Activated naive CD4-positive, alpha-beta T cell treated with Interleukin-2 at 50 U/mL for 16 hours (primary cell): ENCODE measurements at places on chromosomes 12 and 14.

GRCh38 chr14:52094546-52095271 lies 25.9 kb upstream of the NID2 start:
- DNase-seq, result no peak

- no peak for DNase-seq
Observed at GRCh38 chr14:38168416-38168815, 39.3 kb upstream of the SSTR1 start.

- DNase-seq, result no peak
Observed at GRCh38 chr14:61386173-61386772, 64.9 kb downstream of the PRKCH start.

GRCh38 chr12:114726092-114726710 lies 42.2 kb upstream of the TBX3 start:
- DNase-seq, result no peak

- no peak for DNase-seq
Observed at GRCh38 chr14:96717116-96717515, 80.1 kb upstream of the VRK1 start.

GRCh38 chr12:103441437-103442181 lies 54.2 kb downstream of the C12orf42 start:
- DNase-seq, result peak; percentile 8

DNA sequence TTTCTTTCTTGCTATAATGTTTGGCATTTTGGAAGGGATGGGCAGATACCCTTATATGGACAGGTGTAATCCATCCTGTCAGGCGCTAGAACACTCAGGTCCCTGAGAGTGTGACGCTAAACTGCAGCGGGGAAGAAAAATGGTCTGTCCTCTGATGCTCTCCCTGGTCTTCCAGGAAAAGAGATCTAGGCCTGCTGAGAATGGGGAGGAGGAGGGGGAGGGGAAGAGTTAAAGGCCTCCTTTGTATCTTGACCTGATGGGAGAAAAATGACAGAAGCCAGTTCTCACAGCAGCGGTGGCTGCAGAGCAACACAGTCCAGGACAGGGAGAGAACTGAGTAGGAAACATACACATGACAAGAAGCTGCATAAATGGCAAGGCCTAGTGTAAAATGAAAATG lies 61.1 kb downstream of the RPS6KA5 start:
- DNase-seq, result no peak

GRCh38 chr14:35221462-35221861 lies 70.7 kb upstream of the PSMA6 start:
- no peak for DNase-seq

DNA sequence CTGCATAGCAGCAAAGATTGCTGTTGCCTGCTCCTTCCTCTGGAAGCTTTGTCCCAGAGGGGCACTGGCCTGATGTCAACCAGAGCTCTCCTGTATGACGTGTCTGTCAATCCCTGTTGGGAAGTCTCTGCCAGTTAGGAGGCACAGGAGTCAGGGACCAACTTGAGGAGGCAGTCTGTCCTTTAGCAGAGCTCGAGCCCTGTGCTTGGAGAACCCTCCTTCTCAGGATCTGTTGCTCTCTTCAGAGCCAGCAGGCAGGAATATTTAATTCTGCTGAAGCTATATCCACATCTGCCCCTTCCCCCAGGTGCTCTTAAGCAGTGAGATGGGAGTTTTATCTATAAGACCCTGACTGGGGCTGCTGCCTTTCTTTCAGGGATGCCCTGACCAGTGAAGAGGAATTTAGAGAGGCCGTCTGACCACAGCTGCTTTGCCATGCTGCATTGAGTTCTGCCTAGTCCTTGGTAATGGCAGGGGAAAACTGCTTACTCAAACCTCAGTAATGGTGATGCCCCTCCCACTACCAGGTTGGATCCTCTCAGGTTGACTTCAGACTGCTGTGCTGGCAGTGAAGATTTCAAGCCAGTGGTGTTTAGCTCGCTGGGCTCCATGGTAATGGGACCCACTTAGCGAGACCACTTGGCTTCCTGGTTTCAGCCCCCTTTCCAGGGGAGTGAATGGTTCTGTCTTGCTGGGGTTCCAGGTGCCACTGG lies 218.6 kb upstream of the SLC38A2 start:
- no peak for DNase-seq

DNA sequence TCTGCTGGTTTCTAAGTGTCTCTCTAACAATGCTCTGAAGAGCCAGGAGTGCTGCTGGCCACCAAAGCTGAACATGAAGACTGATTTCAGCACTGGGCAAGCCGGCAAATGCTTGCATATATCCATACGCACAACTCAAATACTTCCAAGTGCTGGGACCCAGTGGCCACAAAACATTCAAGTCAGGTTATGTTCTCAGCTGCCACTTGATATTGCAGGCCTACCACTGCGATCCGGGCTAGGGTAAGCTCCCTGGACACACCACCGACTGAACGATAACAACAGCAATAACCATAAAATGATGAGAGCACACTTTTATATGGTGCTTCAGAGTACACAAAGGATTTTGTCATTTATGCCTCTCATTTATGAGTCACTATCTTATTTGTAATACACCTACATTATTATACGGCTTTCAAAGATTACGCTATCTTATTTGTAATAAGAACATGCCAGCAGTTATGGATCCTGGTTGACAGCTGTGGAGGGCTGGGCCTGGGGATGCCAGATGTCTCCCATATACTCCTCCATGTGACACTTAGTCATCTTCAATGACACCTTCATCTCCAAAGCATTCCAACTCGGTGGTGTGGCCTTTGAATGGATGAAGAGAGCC lies 35.5 kb downstream of the CRACR2A start:
- DNase-seq, result no peak

GRCh38 chr12:113208041-113208934 lies 13.0 kb upstream of the TPCN1 start:
- DNase-seq, result peak; percentile 38

GRCh38 chr14:94180655-94181271 lies 6.6 kb downstream of the PPP4R4 start:
- no peak for DNase-seq

DNA sequence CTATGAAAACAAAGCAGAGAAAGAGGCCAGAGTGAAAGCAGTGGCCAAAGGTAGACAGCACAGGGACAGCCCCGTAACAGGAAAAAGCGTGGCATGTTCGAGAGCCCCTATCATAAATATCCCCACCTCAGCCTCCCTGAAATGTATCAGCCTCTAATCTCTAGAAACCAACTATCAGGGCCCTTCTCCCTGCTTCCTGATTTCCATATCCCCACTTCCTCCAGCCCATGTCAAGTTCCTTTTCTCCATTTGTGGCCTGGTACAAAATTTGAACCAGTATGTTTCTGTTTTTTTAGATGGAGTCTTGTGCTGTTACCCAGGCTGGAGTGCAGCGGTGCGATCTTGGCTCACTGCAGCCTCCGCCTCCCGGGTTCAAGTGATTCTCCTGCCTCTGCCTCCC lies 16.9 kb downstream of the DEPDC4 start:
- DNase-seq, result no peak

GRCh38 chr12:15220915-15221885 lies at the start of gene RERG:
Gene RERG, minus strand, starts transcription at chr12:15221417. Its CDS starts 3,928 bp downstream, at chr12:15217489.
- DNase-seq, result peak; percentile 72

- DNase-seq, result no peak
Observed at GRCh38 chr14:85663256-85663655, 133.3 kb downstream of the FLRT2 start.

GRCh38 chr14:33127531-33127930 lies 188.9 kb downstream of the NPAS3 start:
- DNase-seq, result no peak

DNA sequence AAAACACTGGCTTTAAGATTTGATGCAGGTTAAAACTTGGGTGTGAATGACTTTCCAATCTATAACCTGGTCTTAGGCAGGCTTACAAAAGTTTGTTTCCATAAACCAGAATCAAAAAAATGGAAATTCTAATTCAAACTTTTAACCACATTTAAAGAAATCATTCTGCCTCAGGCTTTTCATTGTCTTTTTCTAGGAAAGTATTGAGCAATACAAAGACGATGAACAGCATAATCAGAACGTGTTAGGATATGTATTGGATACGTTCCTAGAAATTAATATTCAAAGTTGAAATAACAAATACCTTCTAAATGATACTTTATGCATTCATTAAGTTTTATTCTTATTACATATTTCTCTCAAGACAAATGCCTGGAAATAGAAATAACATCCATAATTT lies 172.9 kb downstream of the CEP128 start:
- no peak for DNase-seq

DNA sequence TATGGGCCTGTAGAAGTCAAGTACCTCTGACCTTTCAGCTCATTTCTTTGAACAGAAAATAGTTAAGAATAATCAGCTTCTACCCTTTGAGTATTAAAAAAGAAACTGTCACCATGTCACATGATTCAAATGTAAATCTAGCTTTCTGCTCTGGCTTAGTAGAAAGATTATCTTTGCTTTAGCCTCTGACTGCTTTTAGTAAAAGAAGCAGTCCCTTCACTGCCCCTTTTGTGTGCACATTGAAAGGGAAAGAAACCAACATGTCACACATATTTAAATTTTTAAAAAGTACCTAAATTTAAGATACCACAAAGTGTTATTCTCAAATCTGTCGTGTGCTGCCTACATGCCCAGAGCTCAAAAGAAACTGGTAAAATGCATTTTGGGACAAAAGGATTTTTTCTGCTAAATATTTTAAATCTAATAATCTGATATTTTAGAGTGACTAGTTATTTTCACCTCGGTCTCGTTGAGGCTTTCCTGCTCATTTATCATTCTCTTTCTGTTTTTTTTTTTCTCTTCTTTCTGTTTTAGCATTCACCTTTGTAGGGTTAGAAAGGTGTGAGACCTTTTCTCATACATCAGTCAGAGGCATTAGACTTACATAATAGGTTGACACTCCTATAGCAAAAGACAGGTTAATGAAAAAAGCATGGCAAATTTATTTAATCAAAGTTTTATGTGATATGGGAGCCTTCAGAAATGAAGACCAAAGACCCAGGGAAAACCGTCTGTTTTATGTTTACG lies 41.3 kb downstream of the SLC16A7 start:
- DNase-seq, result no peak

DNA sequence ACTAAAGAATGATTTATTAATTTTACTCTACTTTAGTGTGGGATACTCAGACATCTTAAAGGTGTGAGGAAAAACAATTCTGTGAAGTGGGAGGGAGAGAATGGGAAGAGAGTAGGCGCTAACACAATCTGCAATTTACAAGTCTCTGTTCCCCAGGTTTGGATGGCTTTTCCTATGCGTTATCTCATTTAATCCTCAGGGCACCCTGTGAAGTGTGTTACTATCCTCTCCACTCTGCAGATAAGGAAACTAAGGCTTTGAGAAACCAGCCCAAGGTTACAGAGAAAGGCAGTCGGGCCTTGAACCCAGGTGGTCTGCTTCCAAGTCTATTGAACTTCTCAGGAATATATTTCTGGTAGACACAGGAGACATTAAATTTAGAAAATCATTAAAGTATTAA lies 36.2 kb upstream of the TUBA1C start:
- DNase-seq, result no peak

GRCh38 chr12:54292083-54292930 lies 8.5 kb downstream of the NFE2 start:
- DNase-seq, result no peak

DNA sequence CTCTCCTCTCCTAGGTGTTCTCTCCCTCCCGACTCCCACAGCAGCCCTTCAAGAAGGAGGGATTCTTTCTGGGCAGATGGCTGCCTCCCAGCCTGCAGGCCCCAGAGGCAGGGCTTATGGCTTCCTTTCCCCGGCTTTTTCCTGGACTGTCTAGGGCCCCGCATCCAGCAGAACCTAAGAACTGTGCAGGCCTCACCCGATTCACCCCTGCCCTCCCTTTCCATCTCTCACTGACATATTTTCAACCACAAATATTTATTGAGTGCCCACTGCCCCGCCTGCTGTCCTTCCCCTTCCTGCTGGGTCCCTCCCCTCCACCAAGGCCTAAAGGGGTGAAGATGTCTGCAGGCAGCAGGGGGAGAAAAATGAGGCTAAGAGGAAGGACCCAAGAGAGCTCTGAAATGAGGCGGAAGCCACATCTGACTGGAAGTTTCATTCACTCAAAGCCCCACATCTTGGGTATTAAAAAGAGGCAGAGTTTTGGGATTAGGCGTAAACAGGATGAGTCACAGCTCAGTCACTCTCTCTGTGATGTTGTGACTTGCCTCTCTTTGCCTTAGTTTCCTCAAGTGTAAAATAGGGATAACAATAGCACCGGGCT lies 2.9 kb downstream of the SCNN1A start:
- DNase-seq, result no peak

- DNase-seq, result peak; percentile 12
Observed at GRCh38 chr14:49950275-49951228, 57.7 kb downstream of the ARF6 start.

- no peak for DNase-seq
Observed at GRCh38 chr12:129339336-129339735, 486.1 kb downstream of the GLT1D1 start.

- DNase-seq, result no peak
Observed at GRCh38 chr12:38586789-38587188, 270.2 kb downstream of the ALG10B start.

DNA sequence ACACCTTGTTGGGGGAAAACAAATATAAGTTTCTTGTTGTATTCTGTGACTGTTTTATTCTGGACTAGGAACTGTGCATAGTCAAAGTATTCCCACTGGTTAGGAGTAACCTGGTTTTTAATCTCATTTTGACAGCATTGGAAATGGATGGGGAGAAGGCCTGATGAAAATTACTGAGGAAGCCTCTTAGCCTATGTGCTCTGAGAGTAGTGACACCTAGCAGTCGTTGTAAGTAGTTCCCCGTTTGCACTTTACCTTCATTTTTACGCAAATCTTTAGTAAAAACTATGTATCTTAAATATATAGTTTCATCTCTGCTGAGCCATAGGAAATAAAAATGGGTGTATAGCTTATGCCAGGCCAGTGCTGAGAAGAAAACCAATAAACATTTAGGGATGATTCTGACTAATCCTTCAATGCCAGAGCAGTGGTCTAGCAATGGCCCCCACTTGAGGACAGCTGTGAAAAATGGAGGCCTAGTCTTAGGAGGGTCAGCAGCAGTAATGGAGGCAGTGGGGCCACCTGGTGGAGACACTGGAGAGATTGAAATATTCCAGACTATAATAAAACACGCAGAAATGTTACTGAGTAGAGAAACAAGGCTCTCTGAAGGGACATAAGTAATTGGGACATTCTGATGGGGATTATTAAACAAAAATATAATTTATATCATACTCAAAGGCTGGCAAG lies 133.2 kb upstream of the NOVA1 start:
- no peak for DNase-seq

- DNase-seq, result no peak
Observed at GRCh38 chr14:63512861-63513260, 30.3 kb downstream of the PPP2R5E start.

GRCh38 chr14:35401422-35402265 lies 2.9 kb downstream of the NFKBIA start:
- DNase-seq, result no peak

- DNase-seq, result no peak
Observed at GRCh38 chr14:91265404-91265803, 20.9 kb upstream of the GPR68 start.

GRCh38 chr12:15719230-15719629 lies 70.0 kb downstream of the EPS8 start:
- DNase-seq, result no peak
